ENCODE measurements at places on chromosomes 7 and 10. TPM values are rescaled to one million over a fixed set of nuclear protein-coding genes. Genes with fewer than 3 reads are reported as not detected.

GRCh38 chr10:56116684-56117083 lies 244.4 kb downstream of the ZWINT start:
- H3K4me3 ChIP-seq, result no peak overlapping the region
- no peaks in the 10 kb centered on the region for H3K36me3 ChIP-seq
- no peaks in the 10 kb centered on the region for H3K4me1 ChIP-seq
- H3K27ac ChIP-seq, result no peak overlapping the region
- H3K27me3 ChIP-seq, result no peaks in the 10 kb centered on the region

DNA sequence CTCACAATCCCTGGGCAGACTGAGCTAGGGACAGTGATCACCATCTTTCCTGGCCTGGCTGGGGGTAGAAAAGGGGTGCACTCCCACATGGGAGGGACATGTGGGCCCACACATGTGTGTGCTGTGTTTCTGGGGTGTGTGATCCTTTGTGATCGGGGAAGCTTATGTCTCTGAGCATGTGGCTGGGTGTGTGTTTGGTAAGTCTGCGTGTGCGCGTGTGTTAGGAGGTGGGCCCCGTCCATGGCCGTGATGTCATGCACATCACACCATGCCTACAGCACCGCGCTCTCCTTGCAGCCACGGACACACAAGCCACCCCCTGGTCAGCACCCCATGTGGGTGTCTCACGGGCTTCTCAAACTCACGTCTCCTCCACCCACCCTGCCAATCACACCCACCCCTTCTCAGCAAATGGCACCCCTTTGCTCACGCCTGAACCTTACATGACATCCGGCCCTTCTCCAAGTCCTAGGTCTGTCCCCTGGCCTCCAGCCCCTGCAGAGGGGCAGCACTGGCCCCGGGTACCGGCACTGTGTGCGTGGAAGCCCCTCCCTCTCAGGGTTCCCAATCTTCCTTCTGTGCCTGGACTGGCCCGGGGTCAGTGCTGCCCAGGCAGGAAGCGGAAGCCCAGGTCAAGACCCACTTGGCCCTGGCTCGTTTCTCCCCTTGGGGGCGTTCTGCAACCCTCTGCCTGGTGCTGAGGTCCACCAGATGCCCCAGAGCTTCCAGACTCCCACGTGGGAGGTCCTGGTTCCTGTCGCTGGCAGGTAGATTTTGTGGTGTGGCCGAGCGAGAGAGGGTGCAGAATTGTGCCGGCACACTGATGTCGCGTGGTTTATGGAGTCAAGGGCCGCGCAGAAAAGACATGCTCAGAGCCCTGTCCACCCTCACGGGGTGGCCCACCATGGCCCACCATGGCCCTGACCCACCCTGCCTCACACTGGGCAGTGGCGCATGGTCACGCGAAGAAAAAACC lies 12.6 kb downstream of the SLC29A4 start:
- DNase-seq, result no peak
- peaks cover 13% of the 10 kb centered on the region for H3K4me1 ChIP-seq
- no peak overlapping the region for H3K27ac ChIP-seq
- H3K4me3 ChIP-seq, result no peak overlapping the region

C10orf67 gene
- polyA plus RNA-seq, result 0.06 TPM

BEND7 gene
- 0.10 TPM for polyA plus RNA-seq

PPP1R17 gene
- not detected for polyA plus RNA-seq

COL26A1 gene
- polyA plus RNA-seq, result not detected

Measured in B cell (primary cell).